ELF-1 (cell line): ENCODE measurements at places on chromosomes 7 and 10.

DNA sequence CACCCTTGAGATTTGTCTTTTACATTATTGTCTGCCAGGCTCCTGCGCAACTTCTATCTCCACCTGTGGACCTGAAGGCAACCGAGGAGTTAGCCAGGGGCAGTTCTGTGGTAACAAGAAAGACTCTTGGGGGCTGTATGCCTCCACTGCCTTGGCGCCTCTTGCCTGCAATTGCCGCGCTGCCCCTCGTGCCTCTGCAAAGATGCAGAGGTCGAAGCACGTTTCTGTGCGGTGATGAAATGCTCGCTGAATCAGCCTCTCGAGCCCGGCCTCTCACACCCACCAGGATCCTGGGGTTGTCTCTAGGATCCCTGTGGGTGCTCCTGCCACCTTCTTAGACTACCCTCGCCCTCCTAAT, 486 bp upstream of the LHFPL3 start:
- DNase-seq: peak; percentile 4

DNA sequence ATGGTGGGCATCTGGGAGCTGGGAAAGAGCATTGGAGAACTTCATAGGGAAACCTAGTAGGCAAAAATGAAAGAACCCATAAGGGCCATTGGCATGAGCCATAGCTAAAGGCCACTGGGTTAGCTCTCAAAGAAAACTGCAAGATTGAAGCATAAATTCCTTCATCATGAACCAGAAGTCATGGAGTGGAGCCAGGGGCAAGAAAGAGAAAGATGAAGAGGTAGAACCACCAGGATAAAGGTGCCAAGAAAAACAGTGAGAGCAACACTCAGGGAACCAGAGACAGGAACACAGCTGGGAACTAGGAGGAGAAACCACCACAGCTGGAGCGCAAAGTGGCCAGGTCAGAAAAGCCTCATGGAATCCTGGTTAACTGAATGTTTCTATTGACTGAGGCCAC, 11.5 kb upstream of the SGMS1 start:
- DNase-seq: no peak

- DNase-seq: no peak
These were observed 291.4 kb downstream of the USP6NL start for GRCh38 chr10:11319990-11320602.

DNA sequence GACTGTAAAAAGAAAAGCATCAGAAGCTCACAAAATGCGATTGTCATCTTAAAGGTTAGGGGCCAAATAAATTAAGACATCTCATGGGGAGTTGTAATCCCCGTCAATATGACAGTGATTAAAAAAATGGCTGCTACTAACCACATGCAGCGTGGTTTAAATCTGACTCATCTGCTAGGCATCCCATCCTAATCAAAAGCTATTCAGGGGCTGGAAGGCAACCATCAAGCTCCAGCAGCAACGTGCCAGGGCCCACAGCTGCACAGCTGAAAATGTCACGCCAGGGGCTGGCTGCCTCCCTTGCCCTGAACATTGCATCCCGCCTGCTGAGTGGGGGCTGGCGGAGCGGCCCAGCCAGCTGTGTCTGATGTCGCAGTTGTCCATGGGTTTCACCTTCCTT, 66.3 kb upstream of the FRMD4A start:
- peak; percentile 46 for DNase-seq

DNA sequence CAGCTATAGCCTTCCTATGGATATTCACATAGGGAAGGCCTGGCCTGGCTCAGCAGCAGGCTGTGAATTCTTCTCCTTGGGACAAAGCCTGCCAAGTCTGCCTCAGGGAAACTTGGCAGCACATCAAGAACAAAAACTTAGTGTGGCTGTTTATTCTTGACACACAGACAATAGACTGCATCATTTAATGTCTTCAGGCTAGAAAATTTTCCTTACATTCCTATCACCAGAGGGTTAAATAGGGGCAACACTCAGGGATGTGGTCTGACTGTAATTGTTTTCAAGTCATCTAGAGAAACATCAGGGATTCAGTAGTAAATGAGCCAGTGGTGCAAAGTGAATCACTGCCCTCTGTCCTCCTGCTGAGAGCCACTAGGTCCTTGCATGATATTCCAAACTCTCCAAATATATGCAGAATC, 137.3 kb downstream of the SEMA3C start:
- peak; percentile 86 for DNase-seq

DNA sequence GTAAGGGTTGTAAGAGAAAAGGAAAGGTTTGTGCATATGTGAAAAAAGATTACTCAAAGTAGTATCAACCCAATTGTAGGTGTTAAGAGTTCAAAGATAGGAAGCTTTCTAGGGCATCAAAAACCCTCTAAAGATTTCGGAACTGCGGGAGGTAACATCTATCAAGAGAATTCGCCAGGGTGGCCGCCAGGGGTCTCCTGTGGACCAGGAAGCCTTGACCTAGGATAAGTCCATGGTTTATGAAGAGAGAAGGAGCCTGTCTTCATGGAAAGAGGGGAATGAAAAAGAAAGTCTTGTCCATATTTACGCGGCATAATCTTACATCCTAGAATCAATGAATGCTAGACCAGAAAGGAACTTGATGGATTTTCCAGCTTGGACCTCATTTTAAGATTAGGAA, 140.7 kb upstream of the CALCR start:
- DNase-seq: peak; percentile 41

DNA sequence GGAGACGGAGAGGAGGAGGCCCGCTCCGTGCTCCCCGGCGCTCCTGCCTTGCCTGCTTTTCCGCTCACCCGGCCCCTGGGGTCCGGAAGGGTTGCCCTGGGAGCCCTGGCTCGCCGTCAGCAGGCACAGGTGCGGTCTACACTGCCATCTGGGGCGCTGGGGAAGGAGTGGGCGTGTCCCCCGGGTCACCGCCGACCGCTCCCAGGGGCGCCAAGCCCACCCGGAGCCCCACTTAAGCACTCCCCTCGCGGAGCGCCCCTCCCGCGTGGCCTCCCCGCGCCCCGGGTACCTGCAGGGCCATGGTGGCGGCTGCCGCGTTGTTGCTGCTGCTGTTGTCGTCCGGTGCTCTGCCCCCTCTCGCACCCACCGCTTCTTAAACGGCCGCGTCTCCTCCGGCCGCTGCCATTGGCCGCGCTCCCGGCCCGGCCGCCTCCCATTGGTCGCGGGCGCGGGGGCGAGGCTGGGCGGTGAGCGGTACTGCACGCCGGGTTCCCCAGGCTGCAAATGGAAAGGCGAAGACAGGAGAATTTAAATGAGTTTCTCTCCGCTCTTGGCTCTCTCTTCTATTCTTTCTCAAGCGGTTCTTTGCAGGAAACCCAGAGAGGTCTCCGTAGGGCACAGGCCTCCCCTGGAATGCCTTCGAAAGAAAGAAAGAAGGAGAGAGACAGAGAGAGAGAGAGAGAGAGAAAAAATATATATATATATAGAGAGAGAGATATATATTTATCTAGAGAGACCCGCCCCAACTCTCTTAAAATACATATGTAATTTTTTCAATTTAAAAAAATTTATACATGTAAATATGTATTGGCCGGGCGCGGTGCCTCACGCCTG, at the start of gene ACBD7:
TSS of gene ACBD7 (minus strand) at position 349 of the 834 bp plus-strand sequence. CDS start at position 301, 48 bp downstream.
- peak; percentile 93 for DNase-seq

- DNase-seq: no peak
These were observed 89.3 kb downstream of the GRK5 start for GRCh38 chr10:119296703-119297102.

DNA sequence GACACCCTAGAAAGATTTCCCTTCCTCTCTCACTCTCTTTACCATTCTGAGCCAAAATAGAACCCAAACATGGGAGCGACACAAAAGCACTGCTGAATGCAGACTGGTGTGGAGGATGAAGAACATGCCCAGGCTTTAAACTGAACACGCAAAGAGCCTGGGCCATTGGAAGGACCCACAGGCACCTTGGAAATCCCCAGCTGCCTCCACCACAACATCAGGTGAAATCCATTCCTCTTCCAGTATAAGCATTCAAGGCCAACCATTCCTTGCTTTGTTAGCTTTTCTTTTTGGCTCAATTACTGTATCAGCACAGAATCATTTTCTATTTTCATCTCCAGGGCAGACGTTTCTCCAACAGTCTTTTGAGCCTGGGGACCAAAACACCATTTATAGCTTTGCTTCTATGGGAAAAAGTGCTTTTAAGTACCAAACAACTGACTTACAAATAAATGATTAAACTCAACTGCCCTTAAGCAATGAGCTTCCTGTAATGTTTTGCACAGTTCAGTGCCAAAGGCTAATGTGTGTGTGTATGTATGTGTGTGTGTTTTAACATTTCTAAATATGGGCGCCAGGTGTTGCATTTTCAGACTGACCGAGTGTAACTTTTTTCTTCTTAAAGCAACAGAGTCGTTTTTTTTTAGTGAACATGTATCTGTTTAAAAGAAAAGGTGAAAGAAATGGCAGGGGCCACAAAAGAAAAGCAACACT, 16.2 kb upstream of the BLNK start:
- DNase-seq: no peak

DNA sequence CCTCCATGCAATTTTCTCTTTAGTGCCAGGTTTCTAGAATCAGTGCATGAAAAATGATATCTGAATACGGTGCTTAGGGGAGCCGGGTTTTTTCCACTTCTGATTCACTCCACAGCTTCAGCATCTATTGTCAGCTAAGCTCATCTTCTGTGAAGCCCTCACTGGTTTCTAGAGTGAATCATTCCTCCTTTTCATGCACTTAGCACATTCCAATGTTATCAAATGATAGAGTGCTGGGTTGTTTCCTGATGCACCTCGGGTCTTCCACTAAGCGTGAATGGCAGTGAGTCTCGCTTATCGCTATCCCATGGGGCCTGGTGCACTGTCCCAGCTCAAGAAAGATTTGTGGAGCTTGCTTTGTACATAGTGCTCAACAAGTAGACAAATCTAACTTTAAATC, 170.9 kb upstream of the RHEB start:
- DNase-seq: peak; percentile 33

GRCh38 chr7:28419716-28420115, 7.4 kb downstream of the CREB5 start:
- DNase-seq: no peak

DNA sequence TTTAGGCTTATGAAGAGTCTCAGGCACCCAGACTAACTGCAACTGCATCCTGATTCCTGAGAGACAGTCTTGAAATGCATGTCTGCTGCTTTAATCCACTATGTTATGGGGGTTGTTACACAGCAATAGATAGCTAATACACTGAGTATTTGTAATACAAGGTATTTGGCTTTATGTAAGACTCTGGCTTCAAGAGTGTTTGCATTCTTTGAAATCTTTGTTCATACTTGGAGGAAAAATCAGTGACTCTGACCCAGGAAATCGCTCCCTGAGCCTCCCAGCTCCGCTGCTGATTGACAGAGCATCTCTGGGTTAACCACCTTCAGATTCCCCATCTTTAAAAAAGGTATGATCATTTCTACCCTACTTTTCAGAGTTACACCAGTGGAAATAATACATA, 133.9 kb downstream of the MTPAP start:
- no peak for DNase-seq

DNA sequence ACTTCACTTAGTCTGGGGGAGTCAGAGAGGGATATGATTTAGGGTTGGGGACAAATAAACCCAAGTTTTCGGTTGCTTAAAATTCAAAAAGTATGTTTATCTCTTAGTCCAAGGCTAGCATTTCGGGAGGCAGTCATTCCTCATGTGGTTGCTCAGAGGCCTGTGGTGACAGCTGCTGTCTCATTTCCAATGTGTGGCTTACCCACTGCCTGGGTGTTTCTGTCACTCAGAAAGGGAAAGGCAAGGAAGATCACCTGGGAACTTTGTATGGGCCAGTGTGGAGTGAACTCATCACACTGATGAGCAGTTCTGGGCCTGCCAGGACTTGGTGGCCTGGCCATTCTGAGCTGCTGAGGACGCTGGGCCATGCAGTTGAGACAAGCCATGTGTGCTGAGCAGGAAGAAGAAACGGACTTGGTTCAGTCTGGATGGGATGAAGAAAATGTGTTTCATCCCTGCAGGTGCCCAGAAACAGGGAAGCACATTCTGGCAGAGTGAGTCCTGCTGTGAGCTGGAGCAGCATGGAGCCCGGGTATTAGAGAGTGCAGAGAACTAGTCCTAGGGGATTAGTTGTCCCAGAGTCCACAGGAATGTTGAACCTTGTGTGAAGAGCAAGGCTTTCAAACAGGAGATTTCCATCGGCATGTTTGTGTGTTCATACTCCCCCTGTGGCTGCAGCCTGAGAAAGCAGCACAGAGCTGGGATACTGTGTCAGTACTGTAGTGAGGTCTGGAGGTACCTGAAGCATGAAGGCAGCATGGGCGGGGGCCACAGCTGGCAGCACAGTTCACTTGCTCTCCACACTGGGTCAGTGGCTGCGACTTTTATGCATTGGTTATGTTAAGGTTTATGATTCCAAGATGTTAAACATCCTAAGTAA, 211.1 kb upstream of the IGFBP3 start:
- DNase-seq: peak; percentile 48

- DNase-seq: no peak
These were observed 13.2 kb upstream of the ABCB5 start for GRCh38 chr7:20602306-20602705.

- DNase-seq: no peak
These were observed 64.9 kb downstream of the DNMBP start for GRCh38 chr10:99944860-99945259.

DNA sequence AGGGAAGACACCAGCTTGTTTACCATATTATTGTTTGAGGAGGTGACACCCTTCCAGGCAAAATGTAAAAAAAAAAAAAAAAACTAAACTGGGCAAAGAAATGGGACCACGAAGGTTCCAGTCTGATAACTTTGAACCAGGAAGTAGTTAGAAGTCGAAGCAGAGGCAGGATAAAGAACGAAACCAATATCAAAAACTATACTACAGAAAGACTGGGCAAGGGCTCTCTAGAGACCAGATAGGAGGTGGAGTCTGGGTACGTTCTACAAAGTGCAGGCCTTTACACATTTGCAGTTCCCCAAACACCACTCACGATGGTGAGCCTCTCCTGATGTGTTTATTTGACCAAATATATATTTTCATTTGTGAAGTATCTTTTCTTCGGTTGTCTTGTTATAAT, 125.7 kb upstream of the CDK1 start:
- DNase-seq: no peak

- DNase-seq: no peak
These were observed 25.2 kb downstream of the OGDH start for GRCh38 chr7:44631458-44632115.

GRCh38 chr7:105805447-105806019, 70.9 kb downstream of the ATXN7L1 start:
- peak; percentile 43 for DNase-seq

DNA sequence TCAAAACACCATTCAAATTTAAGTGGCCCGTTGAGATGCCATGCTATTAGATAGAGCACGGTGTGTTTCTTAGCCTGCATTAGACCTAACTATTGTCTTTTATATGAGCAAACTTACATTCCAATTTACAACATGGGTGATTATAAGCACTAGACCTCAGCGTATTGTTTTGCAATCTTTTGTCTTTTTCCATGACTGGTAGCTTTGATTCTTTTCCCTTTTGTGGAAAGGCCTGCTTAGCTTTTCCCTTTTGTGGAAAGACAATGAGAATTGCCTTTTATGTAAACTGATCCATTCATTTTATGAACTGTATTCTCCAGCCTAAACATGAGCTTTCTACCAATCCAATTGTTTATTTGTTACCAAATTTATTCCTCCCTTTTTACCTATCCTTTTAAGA, 823.1 kb downstream of the CCSER2 start:
- DNase-seq: no peak

GRCh38 chr10:53357587-53357986, 585.0 kb upstream of the MBL2 start:
- DNase-seq: peak; percentile 6
